ENCODE measurements at places on chromosomes 7 and 10.

- peak; percentile 74 for DNase-seq
These were observed 11.7 kb downstream of the ATP6V1F start for GRCh38 chr7:128874140-128875031.

GRCh38 chr7:134710854-134711624 lies 64.4 kb downstream of the BPGM start:
- DNase-seq = no peak

- no peak for DNase-seq
These were observed 31.1 kb downstream of the CAMK2G start for GRCh38 chr10:73843261-73843660.

- no peak for DNase-seq
These were observed 23.2 kb downstream of the NT5C3A start for GRCh38 chr7:33039257-33039902.

DNA sequence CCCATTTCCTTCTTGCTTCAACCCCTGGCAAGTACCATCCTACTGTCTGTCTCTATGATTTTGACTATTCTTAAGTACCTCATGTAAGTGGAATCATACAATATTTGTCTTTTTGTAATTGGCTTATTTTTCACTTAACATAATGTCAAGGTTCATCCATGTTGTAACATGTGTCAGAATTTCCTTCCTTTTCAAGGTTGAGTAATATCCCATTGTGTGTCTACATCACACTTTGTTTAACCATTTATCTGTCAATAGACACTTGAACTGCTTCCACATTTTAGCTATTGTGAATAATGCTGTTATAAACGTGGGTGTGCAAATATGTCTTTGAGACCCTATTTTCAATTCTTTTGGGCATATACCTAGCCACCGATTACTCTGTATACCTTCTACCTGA lies 14.0 kb upstream of the CDK14 start:
- no peak for DNase-seq

- no peak for DNase-seq
These were observed 776 bp downstream of the TMEM184A start for GRCh38 chr7:1555046-1555812.

- peak; percentile 40 for DNase-seq
These were observed 9.6 kb downstream of the MYO1G start for GRCh38 chr7:44969049-44969700.

DNA sequence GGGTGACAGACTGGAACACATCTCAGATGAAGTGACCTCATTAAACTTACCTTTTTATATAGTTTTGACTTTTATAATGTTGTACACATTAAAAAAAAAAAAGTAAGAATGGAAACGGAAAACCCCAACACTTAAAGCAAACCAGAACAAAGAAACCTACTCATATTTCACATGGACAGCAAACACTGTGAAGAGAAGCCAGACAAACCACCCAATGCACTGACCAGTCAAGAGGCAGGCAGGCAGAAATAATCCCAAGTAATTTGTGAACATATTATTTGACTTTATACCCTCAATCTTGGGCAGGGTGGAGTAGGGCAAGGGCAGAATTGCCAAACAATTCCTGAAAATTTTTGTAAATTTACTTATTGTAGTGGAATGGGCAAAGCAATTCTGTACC lies 39.8 kb downstream of the WAPL start:
- DNase-seq = no peak

GRCh38 chr10:131749767-131750142 lies 151.1 kb upstream of the PPP2R2D start:
- no peak for DNase-seq

GRCh38 chr10:74988054-74988775 lies 123.2 kb upstream of the SAMD8 start:
- no peak for DNase-seq

DNA sequence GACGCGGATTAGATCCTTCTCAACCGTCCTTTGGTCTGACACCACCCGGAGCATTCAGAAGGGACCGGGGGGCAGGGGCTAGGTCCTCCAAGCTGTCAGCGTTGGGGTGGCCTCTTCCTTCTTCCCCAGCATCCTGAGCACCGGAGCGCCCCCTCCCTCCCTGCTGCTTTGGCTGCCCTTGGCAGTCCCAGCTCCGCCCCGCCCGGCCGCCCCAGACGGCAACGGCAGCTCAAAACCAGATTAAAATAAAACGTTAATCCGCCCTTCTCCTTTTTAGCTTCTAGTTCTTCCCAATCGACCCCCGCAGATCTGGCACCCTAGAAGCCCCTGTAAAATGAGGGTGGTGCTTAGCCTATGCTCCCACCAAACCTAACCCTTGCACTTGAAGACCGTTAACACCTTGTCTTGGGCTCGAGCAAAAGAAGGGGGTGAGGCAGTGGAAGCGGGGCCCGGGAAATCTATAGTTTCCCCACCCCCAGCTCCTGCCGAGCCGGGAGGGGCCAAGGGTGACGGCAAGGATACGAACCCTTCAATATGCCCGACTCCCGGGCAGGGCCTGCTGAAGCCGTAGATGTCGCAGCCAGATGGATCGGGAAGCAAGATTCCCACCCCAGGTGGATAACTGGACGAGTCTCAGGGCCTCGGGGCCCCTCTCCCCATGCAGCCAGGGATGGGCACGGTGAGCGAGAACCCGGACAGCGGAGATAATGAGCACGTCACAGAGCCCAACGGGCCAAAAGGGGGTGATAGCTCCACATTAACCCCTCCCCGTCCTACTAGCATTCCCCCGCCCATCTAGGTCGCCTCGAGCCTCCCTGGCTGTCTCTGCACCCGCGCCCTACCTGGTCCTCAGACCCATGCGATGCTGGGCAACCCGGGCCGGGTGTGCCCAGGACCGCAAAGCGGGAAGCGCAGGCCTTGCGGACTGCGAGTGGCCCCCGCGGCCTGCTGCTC lies 169.7 kb downstream of the NRF1 start:
- no peak for DNase-seq

DNA sequence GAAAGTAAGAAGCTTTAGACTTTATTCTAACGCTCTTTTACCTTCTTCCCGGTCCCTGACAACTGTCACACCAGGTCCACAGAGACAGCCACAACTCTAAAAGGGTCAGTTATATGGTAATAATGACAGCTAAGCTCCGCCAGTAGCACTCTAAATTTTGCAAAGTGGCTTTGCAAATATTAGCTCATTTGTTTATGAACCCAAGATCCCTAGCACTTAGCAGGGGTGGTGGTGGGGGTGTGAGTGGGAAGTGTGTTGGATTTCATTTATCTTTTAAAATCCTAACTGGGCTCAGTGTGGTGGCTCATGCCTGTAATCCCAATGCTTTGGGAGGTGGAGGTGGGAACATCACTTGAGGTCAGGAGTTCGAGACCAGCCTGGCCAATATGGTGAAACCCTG lies 34.8 kb upstream of the SDK1 start:
- no peak for DNase-seq

DNA sequence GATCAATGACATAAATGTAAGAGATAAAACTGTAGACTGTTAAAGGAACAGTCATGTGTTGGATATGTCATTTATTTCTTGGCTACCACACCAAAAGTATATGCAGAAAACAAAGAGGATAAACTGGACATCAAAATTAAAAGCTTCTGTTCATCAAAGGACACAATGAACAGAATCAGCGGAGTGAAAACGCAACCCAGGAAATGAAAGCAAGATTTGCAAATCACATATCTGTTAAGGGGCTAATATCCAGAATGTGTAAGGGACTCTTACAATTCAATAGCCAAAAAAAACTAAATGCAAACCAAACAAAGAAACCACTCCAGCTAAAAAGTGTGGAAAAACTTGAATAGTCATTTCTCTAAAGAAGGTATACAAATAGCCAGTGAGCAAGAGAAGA lies 164.3 kb downstream of the ZMYND11 start:
- no peak for DNase-seq

DNA sequence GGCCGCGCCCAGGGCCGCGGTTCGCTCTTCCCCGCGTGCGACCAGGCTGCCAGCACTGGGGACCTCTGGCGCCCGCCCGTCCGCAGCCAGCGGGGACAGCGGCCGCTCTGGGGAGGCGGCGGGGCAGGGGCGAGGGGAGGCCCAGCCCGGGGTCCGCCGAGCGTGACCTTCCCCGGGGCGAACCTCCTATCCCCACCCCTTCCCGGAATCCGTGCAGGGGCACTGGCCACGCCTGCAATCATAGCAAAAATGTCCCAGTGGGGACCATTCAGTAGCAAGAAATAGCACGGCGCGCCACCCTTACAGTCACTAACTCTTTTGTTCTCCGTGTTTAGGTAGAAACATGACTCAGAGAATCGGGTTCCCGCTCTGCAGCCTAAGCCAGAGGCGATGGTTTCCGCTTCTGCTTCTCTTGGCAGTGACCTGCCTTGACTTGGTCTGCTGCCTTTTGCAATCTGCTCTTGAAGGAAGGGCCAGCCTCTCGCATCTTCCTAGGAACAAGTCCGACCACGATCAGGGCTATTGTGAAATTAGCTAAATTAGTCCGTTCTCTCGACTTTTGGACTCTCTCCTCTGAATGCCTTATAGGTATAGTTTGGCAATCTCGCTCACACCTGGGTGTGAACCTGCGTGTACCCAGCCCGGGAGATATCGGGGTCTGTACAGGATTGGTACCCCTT lies 79.3 kb upstream of the ACBD5 start:
- peak; percentile 80 for DNase-seq

GRCh38 chr10:86155054-86155921 lies 211.3 kb downstream of the GRID1 start:
- DNase-seq = no peak

- no peak for DNase-seq
These were observed 268 bp upstream of the IGFBP3 start for GRCh38 chr7:45921381-45921698.

- peak; percentile 90 for DNase-seq
These were observed 59.1 kb downstream of the ZNF467 start for GRCh38 chr7:149714081-149714909.

DNA sequence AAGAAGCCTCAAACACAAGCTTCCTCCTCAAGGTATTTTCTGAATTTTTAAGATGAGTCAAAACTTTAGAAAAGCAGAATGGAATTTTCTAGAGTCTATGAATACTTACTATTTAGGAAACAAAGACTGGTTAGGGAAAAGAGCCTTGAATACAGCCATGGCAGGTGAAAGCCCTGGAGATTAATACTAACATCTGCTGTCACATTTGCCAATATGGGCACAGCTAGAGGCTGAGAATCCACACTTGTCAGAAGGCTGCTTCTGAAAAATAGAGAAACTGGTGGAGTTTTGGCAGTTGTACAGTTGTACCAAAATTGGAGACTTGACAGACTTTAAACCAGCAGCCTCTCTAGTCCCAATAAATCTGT lies 24.3 kb upstream of the CNNM1 start:
- no peak for DNase-seq

GRCh38 chr7:1004018-1004852 lies 21.3 kb downstream of the CYP2W1 start:
- DNase-seq = no peak

DNA sequence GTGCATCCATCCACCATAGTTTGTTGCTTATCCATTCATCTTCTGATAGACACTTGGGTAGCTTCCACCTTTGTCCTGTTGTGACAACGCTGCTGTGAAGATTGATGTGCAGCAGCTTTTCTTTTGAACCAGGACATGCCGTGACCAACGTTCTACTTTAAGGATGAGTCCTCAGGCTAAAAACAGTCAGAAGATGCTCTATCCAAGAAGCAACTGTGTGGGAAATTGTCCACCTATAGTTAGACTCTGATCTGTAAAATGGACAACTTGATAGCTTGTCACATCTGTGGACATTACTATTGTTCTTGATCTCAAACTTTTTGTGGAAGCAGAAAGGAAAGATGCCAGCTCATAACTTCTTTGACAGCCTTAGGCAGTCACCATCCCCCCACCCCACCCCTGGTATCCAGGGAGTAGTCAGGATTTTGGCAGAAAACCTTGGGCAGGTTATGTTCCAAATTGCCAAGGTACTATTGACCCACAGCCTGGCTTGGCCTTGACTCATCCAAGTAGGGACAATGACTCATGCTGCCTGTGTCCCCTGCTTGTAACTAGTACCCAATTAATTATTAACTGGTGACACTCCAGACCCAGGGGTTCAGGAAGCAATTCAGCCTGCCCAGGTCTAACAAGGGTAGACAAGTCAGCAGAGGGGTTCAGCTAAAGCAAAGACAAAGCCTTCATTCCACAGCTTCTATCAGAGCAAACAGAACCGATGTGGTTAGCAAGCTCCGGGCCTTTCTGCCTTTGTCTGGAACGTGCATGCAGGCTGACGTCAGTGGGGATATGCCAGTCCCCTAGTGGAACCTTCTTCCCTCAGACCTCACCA lies 99.6 kb upstream of the ANLN start:
- DNase-seq = no peak

DNA sequence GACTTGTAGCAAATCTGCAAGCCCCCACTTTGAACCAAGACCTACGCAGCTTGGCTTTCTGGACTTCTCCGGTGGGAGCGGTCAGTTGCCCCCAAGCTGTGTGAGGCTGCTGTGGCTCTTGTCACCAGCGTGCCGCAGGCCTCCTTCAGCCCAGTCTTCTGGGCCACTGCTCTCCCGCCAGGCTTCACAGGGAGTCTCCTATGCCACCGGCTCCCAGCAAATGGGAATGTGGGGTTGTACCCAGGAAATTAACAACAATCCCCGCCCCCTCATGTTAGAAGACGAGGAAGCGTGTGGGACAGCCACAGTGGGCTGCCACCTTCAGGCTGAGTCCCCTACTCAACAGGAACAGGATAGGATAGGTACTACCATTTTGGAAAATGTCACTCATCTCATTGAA lies 4.2 kb downstream of the WDR86 start:
- DNase-seq = no peak

DNA sequence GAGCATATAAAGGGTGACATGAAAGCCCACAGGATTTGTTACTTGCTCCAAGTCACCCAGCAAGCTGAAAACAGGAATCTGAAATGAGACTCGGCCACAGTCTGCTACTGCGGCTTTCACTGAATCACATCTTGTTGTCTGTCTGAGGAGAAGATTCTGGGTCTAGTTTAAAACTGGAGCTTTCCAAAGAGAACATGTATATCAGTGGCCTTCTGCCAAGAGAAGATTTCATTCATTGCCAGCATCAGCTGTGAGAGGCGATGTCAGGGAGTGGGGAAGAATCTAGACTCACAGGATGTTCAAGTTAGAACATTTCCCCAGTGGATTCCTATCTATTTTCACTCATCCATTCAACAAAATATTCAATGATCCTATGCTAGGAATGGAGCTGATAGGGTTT lies 122.8 kb downstream of the GALNT17 start:
- DNase-seq = no peak

DNA sequence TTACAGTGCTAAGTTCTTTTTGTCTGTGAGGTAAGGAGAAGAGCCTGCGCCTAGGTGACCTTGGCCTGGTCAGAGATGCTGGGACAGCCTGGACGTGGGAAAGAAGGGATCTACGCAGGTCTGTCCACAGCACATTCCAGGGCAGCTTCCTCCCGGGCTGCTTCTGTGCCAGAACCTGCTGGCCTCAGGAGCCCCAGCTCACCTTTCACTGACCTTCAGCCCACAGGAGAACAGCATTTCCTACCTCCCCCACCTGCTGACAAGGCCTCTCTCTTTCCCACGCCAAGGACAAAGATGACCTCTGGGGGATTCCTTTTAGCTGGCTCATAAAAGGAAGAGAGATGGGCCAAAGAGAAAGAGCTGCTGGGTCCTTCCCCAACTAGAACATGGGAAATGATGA lies 260.6 kb downstream of the KCNMA1 start:
- no peak for DNase-seq

DNA sequence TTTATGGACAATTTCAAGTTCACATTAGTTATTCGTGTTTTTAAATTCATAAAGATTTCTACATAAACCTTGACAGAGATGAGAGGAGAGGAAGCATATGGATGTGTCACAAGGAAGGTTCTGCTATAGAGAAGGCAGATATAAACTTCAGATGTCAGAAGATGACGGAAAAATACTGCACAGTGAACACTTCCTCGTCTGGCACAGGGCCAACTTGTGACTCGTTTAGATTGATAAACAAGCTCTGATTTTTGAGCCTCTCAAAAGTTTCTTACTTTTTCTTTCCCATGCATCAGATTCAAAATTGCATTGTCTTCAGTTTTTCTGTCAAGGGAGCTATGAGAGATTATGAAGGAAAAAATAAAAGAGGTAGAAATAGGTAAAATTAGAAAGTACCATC lies 156.4 kb upstream of the MINDY3 start:
- DNase-seq = no peak

Data from suprapubic skin (tissue), 4 donors.